ENCODE measurements at places on chromosomes 7 and 10. TPM values are rescaled to one million over a fixed set of nuclear protein-coding genes. Genes with fewer than 3 reads are reported as not detected.
A peak's percentile ranks its signal among the peaks of the same experiment; 100 is the strongest.

DNA sequence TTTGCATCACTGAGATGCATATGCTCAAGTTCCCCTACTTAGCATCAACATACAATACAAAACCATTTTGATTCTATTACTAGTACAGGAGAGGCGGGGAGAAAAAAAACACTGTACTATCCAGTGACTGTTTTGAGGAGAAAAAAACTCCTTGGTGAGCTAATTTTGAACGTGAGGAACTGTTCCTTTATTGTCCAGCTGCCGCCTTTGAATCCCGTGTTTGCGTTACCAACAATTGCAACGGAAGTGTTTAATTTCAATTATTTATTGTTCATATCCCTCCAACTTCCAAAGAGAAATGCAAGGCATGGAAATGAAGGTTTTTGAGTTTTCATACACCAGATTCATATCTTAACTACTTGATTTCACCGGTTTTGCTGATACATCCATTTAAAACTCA, 66.4 kb upstream of the ARHGAP21 start:
- no peak for DNase-seq

GRCh38 chr7:68417659-68418058, 1180.6 kb upstream of the AUTS2 start:
- DNase-seq, result no peak

GRCh38 chr7:158343526-158343925, 244.1 kb downstream of the PTPRN2 start:
- DNase-seq, result peak; percentile 15

DNA sequence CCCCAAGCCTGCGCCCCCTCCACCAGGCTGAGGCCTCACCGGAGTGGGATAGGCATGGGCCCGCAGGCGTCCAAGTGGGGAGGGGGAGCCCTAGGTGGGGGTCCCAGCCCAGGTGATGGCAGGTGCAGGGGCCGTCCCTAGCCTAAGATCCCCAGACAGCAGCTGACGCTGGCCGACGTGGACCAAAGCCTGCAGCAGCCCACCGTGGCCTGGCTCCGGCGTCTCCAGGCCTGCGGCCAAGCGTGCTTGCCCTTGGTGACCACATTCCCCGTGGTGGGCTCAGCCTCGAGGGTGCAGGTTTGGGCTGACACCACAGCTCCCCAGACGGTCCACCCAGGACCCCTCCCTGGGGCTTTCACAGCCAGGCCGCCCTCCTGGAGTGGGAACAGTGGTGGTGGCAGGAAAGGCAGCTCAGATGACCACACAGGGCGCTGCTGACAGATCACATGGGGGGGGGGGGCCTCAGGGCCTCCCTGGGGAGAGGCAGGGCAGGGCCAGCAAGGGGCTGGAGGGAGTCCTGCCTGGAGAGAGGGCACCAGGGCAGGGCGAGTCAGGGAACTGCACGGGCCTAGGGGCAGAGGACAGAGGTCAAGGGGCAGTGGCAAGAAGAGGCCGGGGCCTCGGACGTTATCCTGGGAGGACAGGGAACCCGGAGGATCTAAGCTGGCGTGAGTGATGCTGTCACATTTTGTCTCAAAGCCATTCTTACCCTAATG, 767 bp upstream of the ADAM8 start:
- DNase-seq, result no peak

GRCh38 chr7:148472406-148472805, 118.2 kb upstream of the C7orf33 start:
- no peak for DNase-seq

GRCh38 chr10:95864906-95865813, 42.6 kb upstream of the CC2D2B start:
- no peak for DNase-seq

- DNase-seq, result no peak
Measured at GRCh38 chr10:123538401-123539320, 127.5 kb upstream of the GPR26 start.

- DNase-seq, result no peak
Measured at GRCh38 chr7:38700116-38700515, 68.9 kb upstream of the AMPH start.

- DNase-seq, result peak; percentile 75
Measured at GRCh38 chr7:44767912-44768627, 19.4 kb downstream of the ZMIZ2 start.

GRCh38 chr10:105615715-105616365, 974.8 kb downstream of the SORCS3 start:
- DNase-seq, result no peak

- DNase-seq, result no peak
Measured at GRCh38 chr7:46908770-46909169, 673.1 kb downstream of the TNS3 start.

GRCh38 chr7:129906700-129907099, 46.1 kb downstream of the UBE2H start:
- DNase-seq, result no peak

GRCh38 chr7:55325371-55325792, 39.8 kb upstream of the LANCL2 start:
- DNase-seq, result peak; percentile 34

DNA sequence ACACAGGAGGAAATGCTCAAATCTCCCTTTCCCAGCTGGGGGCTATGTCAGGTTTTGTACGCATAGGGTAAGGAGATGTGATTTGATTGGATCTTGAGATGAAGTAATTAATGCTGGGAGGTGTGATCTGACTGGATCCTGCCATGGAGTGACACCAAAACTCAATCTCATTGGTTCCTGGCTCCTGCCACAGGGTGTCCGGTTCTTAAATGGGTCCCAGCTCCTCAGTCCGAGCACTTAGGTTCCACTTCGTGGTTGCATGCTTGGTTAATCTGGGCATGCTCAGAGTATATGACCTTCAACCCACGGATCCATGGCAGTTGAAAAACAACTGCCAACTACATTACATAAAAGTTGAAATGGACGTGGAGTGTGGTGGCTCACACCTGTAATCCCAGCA, 3.1 kb upstream of the ZNF12 start:
- peak; percentile 37 for DNase-seq

DNA sequence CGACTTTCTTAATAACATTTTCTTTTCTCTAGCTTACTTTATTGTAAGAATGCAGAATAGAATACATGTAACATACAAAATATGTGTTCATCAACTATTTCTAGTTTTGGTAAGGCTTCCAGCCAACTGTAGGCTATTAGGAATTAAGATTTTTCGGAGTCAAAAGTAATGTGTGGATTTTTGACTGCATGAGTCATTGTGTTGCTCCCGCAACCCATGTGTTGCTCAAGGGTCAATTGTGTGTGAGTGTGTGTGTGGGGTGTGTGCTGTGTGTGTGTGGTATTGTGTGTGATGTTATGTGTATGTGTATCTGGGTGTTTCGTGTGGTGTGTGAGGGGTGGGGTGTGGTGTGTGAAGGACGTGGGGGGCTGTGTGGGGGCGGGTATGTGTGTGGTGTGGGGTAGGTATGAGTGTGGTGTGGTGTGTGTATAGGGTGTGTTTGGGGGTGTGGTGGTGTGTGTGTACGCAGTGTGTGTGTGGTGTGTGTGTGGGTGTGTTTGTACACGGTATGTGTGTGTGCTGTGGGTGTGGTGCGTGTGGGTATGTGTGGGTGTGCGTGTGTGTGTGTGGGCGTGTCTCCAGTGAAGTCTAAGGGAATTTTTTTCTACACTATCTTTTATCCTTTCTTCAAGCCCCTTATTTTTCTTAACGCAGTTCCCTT, 60.5 kb downstream of the RSU1 start:
- no peak for DNase-seq

DNA sequence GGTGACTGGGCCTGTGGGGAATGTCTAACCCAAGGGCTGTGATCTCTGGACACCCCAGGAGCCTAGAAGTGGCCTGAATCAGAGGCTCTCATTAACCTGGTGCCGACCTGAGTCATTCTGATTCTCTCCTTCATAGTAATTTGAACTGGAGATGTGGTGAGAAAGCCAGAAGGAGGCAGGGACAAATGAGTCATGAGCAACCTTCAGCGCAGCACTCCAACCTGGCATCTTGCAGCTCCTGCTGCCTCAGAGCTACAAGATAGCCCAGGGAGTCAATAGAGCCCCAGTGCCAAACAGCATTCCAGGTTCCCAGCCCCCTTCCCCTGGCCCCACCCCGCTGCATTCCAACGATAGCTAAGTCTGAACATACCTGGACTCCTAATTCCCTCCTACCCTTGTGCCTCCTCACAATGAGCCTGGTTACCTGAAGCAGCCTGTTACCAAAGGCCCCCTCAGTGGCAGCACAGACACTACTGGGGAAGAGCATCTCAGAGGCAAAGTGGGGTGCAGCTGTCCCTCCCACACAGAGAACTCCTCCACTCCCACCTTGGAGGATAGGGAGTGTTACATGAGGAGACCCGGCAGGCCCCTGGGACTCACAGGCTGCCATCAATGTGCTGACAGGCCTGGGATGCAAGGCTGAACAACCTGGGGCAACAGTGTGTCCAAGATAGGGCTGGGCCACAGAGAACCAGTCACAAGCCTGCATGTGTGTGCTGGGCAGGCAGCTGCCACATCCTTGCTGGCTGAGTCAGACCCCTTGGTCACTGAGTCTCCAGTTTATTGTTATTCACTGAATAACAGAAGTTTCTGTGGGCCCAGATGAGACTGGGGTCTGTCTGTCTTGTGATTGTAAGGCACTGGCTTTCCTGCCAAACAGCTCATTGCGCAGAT, 76.8 kb upstream of the LEP start:
- no peak for DNase-seq

- no peak for DNase-seq
Measured at GRCh38 chr10:69759641-69760040, 42.1 kb upstream of the COL13A1 start.

DNA sequence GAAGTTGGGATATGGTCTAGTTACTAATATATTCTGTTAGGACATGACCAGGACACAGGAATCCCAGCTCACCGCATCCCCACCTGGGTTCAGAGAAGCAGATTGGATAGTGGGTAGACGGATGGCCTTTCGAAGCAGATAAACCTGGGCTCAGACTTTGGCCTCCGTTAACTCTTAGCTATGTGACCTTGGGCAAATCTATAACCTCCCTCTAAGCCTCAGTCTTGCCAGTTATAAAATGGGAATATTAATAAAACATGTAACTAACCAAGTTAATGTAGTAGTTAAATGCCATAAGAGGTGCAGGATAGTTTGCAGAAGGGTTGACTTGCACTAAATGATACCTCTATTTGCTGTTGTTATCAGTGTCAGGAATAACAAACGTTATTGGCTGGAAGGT, 127.6 kb upstream of the JCAD start:
- DNase-seq, result no peak

DNA sequence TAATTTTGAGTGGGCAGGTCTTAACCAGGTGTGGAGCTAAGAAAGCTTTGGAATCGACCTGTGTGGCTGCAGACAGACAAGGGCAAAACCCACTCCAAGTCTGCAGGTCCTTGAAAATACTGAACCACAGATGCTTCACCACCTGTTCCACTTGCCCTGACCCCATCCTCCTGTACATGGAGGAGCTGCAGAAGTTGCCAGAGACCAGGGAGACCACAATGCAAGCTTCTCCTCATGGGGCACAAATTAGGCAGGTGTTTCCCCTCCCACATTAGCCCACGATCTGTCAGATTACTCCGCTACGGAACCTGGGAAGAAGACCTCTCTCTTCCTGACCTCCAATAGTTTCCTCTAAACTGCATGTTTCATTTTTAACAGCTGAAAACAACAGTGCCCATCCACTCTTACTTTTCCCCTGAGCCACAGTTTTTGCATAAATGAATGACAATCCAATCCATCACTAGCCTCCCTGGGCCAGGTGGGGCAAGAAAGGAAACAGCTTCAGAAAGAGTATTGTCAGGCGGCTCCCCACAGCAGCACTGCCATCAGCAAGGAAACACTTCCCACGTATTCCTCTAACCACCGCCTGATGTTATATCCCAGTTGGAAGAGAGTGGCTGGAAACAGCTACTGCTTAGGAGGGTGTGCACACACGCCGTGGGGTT, 141.6 kb downstream of the PRKAG2 start:
- no peak for DNase-seq

- no peak for DNase-seq
Measured at GRCh38 chr7:88217675-88218428, 2.0 kb downstream of the SRI start.

ZNF365 gene
- 2.8 TPM for total RNA-seq

UCN3 gene
- not detected for total RNA-seq

RBP3 gene
- total RNA-seq, result not detected

KLF14 gene
- 1.5 TPM for total RNA-seq

SPDYE11 gene
- 5.6 TPM for total RNA-seq
